ENCODE measurements at places on chromosomes 4 and X. TPM values are rescaled to one million over a fixed set of nuclear protein-coding genes. Genes with fewer than 3 reads are reported as not detected.

The GNRHR gene
- total RNA-seq, result not detected

DNA sequence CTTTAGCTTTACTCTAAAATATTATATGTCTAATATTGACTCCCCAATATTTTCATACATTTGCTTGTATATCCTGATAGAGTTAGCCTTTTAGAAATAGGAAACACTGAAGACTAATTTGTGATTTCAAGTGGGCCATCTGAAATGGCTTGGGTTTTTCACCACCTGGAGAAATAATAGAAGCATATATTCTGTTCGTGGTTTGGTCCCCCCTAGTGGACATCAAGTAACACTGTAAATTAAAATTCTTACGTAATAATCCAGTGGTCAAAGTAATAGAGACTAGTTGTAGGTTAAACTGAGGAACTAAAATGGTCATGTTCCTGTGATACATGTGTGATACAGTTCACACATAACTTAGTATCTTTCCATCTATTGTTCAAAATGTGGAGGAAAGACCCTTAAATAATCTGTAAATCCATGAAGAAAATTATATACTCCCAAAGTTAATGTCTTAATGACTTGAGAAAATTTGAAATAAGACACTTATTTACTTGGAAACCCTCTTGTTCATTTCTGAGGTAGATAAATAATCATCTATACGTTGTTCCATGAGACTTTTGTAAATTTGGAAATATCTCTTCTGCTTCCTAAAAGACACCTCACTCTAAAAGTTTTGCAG lies 79.8 kb upstream of the SMARCAD1 start:
- no peaks in the 10 kb centered on the region for H3K4me1 ChIP-seq
- no peak for DNase-seq
- no peak overlapping the region for H3K27ac ChIP-seq
- peaks cover 3% of the 10 kb centered on the region for H3K27me3 ChIP-seq
- no peaks in the 10 kb centered on the region for H3K36me3 ChIP-seq

GRCh38 chr4:11914406-11914805 lies 485.7 kb upstream of the HS3ST1 start:
- no peaks in the 10 kb centered on the region for H3K27me3 ChIP-seq
- no peaks in the 10 kb centered on the region for H3K4me1 ChIP-seq
- no peak for DNase-seq
- no peak overlapping the region for H3K27ac ChIP-seq

- H3K27me3 ChIP-seq, result no peaks in the 10 kb centered on the region
- H3K4me1 ChIP-seq, result no peaks in the 10 kb centered on the region
- H3K36me3 ChIP-seq, result no peaks in the 10 kb centered on the region
- no peak for DNase-seq
These were observed 15.7 kb upstream of the FAT1 start for GRCh38 chr4:186739317-186739716.

DNA sequence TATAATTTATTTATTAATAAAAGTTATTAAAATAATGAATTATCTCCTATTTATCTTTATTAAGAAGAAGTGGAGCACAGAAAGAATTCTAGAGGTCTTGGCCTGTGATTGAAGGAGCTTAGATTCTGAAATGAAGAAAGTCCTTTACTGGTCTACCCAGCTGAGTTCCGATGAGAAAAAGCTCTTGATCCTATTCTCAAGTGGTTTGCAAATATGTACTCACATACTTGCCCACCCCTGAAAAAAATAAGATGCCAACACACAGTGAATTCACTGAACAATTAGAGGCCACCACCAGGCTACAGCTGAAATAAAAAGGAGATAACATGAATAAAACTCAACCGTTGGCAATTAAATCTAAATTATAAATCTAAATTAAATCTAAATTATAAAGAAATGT lies 253.4 kb downstream of the MAPK10 start:
- H3K4me3 ChIP-seq, result no peak overlapping the region
- H3K27ac ChIP-seq, result no peak overlapping the region
- no peaks in the 10 kb centered on the region for H3K27me3 ChIP-seq
- no peaks in the 10 kb centered on the region for H3K36me3 ChIP-seq
- H3K4me1 ChIP-seq, result no peaks in the 10 kb centered on the region
- DNase-seq, result no peak

The FAT4 gene
- 8.4 TPM for total RNA-seq

The TMEM144 gene
- total RNA-seq, result 4.1 TPM

GRCh38 chr4:78661921-78662521 lies 110.5 kb downstream of the ANXA3 start:
- H3K4me3 ChIP-seq, result no peak overlapping the region
- H3K36me3 ChIP-seq, result no peaks in the 10 kb centered on the region
- peak overlapping the region; percentile 62 for H3K27ac ChIP-seq
- H3K4me1 ChIP-seq, result peaks cover 4% of the 10 kb centered on the region

The PHOX2B gene
- not detected for total RNA-seq

DNA sequence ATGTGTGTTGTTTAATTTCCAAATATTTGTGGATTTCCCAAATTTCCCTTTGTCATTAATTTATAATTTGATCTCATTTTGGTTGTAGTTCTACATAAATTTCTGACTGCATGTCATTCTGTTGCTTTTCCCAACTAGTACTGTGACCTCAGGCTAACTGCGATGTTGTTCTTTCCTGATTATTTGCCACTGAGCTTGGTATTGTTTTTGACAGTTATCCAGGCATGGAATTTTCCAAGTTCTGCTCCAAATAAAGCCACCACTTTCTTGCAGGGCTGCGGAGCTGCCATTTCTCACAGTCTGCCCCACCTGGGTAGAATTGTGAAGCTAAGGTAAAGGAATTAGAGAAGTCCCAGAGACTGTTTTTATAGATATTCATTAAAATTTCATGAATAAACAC lies 328.8 kb downstream of the ZNF674 start:
- no peaks in the 10 kb centered on the region for H3K36me3 ChIP-seq
- H3K4me3 ChIP-seq, result no peak overlapping the region
- no peaks in the 10 kb centered on the region for H3K4me1 ChIP-seq

DNA sequence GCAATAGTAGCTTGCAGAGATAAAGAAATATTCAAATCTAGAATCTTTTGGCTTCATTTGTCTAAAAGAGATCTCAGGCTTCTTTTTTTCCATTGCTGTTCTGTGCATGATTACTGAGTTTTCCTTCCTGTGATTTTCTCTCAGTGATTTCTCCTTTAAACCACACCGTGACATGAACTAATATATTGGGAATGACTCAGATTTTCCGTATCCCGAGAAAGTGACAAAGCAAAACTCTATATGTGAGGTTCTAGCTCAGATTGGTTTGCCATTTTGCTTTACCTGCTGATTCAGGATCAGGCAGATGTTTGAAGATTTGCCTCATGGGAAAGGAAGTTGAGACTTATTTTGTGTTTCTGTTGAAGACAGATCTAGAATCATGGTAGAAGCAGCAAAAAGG lies 59.4 kb downstream of the MTHFD2L start:
- H3K4me1 ChIP-seq, result peaks cover 9% of the 10 kb centered on the region
- DNase-seq, result no peak
- H3K27me3 ChIP-seq, result no peaks in the 10 kb centered on the region
- H3K27ac ChIP-seq, result no peak overlapping the region

DNA sequence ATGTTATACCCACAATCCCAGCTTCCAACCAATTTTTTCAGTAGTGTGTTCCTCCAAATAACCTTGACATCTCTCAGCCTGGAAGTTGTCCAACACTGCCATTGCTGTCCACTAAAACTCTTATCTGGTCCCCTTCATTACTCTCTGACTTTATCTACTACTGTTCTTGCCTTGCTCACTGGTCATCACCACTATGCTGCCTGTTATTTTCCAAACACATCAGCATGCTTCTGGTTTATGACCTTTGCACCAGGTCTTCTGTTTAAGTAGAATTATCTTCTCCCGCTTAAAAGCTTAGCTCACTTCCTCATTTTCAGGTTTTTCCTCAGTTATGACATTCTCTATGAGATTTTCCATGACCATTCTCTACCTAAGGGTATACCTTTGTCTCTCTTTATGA lies 5.5 kb downstream of the ELMOD2 start:
- no peak for DNase-seq
- no peak overlapping the region for H3K4me3 ChIP-seq
- H3K4me1 ChIP-seq, result no peaks in the 10 kb centered on the region
- H3K27me3 ChIP-seq, result no peaks in the 10 kb centered on the region
- H3K36me3 ChIP-seq, result peaks cover 32% of the 10 kb centered on the region

The RPS6KA6 gene
- total RNA-seq, result 1.2 TPM

The KLHL13 gene
- total RNA-seq, result 3.6 TPM

- no peak for DNase-seq
- H3K27ac ChIP-seq, result no peak overlapping the region
- no peaks in the 10 kb centered on the region for H3K4me1 ChIP-seq
- no peaks in the 10 kb centered on the region for H3K36me3 ChIP-seq
- no peak overlapping the region for H3K4me3 ChIP-seq
- no peaks in the 10 kb centered on the region for H3K27me3 ChIP-seq
These were observed 204.2 kb upstream of the IL15 start for GRCh38 chr4:141432000-141432712.
